ENCODE measurements at places on chromosomes 4 and X. TPM values are rescaled to one million over a fixed set of nuclear protein-coding genes. Genes with fewer than 3 reads are reported as not detected.

DNA sequence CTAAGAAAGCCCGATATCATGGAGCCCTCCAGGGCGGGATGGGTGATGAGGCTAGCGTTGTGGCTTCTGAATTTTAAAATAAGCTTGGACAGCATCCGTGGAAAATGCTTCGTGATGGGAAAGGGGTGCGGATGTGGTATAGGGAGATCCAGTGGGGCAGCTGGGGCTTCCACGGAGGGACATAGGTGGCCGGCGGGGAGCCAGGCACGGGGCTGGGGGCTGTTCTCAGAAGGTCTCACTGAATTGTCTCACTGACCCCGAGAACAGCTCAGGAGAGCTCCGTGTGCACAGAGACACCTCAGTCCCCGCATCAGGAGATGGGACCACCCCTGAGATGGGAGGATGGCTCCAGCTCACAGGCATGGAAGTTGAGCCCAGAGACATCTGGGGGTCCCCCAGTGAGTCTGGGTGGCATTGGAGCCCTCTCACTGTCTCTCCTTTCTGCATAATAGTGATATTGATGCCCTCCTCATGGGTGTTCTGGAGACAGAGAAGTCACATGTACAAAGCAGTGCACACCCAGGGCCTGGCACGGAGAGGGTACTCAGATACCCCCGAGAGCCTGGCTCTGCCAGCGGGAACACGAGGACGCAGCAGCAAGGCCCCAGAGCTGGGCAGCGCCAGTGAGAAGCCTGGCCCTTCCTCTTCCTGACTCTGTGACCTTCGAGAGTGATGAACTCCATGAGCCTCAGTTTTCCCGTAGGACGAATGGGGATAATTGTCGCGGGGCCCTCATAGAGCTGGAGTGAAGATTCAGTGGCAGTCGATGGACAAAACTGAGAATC, 70.6 kb upstream of the PSAPL1 start:
- DNase-seq, result no peak

DNA sequence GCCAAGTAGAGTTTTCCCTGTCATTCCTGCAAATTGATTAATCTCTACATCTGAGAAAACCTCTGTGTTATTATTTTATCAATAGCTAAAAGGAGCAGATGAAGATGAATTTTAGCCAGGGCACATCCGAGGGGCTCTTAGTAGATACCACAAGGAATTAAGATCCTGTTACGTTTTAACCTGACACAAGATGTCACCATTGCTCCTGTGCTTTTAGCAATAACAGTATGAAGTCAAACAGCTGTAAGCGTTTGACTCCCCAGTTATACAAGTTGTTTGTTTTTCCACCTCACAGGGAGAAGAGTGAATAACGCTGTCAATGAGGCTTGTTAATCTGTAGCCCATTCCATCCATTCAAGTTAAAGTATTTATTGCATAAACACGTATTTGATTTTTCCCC, 76.0 kb upstream of the AP1S2 start:
- no peak for DNase-seq

DNA sequence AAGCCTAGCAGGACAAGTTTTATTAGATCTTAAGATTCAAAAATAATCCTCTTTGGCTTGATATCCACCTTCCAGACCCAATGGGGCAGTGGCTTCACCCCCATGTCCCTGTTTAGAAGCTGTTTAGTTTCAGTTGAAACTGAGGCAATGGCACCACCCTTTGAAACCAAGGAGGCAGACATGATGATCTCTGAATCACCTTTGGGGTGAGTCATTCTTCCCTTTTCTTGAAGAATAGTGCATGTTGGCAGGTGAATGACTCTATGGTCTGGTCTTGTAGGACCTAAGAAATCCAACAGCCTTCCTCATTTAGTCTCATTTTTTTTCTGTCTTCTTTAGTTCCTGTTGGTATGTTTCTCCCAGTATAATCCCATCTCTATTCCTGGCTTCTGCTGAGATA, 29.5 kb upstream of the BMP15 start:
- DNase-seq, result no peak

GRCh38 chr4:53307210-53307609, 58.7 kb downstream of the SCFD2 start:
- no peak for DNase-seq

- no peak for DNase-seq
Measured at GRCh38 chr4:95528388-95528948, 20.3 kb downstream of the UNC5C start.

DNA sequence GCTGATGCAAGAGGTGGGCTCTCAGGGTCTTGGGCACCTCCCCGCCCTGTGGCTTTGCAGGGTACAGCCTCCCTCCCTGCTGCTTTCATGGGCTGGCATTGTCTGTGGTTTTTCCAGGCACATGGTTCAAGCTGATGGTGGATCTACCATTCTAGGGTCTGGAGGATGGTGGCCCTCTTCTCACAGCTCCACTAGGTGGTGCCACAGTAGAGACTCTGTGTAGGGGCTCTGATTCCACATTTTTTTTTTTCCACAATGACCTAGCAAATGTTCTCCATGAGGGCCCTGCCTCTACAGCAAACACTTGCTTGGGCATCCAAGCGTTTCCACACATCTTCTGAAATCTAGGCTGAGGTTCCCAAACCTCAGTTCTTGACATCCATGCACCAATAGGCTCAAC, 657.9 kb upstream of the CT83 start:
- DNase-seq, result no peak

DNA sequence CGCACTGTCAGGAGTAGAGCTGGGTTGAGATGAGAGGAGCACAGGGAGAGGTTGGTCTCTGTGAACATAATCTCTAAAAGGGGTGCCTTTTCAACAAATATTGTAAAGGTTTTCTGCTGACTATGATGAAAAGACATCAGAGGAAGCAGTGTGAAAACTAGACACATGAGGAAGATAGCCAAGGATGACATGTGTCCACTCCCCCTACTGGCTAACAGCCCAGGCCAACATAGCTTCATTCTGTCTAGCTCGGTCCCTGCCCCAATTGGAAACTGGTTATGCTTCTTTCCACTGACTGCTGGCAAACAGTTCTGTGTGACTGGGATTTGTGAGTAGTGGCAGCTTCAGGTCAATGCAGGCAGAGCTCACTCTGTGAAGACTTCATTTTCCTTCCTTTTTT, 115.4 kb upstream of the ESX1 start:
- no peak for DNase-seq

- DNase-seq, result no peak
Measured at GRCh38 chr4:171478181-171478580, 335.0 kb upstream of the GALNTL6 start.

DNA sequence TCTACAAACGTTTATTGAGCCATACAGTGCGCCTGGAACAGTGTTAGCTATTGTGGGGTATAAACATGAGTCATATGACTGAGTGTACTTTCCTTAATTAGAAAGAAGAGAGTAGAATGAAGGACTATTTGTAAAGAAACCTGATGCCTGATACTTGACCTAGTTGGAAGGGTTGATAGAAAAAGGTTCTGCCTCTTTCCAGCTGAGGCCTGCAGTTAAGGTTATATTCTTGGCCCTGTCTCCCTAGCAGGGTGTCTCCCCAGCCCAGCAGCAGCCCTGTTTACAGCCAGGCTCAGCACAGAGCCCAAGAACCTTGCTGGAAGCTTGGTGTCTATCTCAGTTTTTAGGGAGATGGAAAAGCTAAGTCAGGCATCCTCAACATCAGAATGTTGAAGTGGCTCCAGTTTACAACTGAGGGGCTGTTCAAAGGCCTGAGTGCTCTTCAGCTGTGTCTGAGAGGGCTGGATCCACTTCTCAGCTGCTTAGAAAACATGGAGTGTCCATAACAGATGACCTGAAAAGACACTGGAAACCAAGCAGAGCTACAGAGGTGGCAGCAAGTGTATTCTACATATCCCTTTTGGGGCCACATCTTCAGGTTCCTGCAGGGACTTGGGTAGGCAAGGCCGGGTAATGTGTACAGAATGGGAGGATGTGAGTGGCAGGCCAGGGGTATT, 21.6 kb downstream of the NYX start:
- no peak for DNase-seq

DNA sequence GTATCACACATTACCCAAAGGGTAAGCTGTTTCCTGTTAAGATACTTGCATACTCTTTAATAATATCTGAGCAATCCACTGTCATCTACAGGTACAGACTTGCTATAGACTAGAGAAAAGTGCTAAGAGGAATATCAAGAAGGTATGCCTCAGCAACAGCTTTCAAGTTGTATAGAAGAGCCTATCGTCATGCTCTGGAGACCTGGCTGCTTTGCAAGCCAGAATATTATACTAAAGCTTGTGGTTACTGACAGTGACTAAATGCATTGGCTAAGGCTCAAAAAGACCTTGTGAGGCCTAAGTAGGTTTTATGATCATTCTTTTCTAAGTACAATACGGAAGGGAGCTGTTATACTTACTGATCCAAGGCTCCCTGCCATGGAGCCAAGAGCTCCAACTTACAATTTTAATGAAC, 11.3 kb downstream of the LAMP2 start:
- no peak for DNase-seq

DNA sequence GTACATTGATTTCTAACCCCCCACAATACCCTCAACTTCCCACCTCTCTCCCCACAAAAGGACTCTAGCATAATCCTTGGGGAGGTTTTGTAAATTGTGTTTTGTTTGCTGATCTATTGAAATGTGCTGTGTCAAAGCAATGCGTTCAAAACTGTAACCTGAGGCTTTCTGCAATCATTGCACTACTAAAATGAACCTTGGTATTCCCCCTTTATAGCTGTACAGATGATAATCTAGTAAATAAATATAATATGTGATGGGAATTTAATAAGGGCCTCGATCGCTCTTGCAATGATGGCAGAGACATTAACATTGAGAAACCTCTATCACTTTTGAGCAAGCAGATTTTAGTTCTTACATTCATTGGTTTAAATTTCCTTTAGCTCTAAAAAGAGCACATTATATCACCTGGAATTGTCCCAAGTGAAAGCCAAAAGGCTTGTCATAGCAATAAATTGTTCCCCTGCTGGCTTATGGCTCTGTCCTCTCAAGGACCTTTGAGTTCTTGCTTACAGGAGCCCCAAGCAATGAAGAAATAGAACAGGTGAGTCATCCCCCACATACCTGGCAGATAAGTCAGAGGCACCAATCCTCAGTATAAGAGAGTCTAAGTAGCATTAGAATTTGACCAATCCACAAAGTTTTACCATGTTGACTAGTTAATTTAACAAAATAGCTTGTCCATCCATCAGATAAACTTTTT, 18.4 kb upstream of the ACE2 start:
- DNase-seq, result peak; percentile 4

DNA sequence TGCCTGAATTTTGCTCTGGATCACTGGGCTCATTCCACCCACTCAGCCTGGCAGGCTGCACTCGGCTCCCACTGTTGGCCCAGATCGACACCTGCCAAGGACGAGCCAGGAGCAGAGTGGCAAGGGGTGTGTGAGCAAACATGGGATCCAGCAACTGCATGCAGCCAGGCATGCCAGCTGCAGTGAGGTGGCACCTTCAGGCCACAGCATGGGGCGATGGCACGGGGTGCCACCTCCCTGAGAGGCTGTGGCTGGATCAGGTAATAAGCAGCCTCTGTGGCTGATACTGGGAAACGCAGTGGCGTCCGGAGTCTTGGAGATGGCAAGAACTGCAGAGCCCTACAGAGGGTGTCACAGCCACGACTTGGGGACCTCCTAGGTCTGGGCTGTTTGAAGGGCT, 244.5 kb upstream of the FSTL5 start:
- no peak for DNase-seq

GRCh38 chr4:32180086-32180485, 1459.9 kb downstream of the PCDH7 start:
- no peak for DNase-seq

DNA sequence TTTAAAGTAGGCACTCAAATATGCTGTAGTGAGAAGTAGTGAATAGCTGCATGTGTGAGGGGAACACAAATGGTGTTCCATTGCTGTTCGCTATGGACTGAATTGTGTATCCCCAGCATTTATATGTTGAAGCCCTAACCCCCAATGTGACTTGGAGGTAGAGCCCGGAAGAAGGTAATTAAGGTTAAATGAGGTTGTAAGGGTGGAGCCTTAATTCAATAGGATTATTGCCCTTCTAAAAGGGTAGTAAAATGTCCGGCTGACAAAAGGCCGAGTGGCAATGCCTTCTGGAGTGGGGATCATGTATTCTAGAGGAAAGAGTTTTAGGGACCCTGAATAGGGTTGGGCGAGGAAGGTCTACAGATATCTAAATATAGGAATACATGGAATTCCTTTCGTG, 168.9 kb upstream of the NUDT10 start:
- DNase-seq, result no peak

DNA sequence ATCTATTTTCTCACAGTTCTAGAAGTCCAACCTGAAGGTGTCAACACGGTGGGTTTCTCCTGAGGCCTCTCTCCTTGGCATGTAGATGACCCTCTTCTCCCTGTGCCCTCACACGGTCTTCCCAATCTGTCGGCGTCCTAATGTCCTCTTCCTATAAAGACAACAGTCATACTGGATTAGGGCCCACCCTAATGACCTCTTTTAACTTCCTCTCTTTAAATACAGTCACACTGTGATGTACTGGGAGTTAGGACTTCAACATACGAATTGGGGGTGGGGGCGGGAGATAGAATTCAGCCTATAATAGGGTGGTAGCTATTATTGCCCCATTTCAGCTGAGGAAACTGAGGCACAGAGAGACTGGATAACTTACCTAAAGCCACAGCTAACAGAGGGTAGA, 70.2 kb downstream of the SMIM20 start:
- DNase-seq, result no peak

DNA sequence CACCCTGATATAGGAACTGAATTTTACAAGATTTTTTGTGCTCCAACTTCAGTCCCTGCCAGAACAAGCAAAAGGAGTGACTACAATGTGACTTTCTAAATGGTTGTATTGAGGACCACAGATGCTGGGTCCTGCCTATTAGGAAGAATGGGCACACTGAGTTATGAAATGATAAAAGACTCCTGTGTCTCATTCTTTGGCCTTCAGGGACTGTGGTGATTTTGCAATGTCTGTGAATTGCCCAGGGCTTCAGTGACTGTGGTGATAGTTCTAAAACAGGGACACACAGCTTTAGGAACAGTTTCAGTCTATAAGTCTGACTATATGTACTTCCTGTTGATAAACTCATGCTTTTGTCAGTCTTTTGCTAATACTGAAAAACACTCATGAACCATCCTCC, 210.2 kb downstream of the DMD start:
- DNase-seq, result no peak

GRCh38 chr4:70818921-70819320, 20.8 kb downstream of the GRSF1 start:
- no peak for DNase-seq

GRCh38 chr4:189845145-189845846, 95.4 kb upstream of the FRG1 start:
- no peak for DNase-seq

- DNase-seq, result no peak
Measured at GRCh38 chrX:72102126-72102525, 29.6 kb downstream of the RTL5 start.

STPG2 gene
- not detected for total RNA-seq

FGF13 gene
- 55.3 TPM for total RNA-seq

GPC4 gene
- not detected for total RNA-seq

GATA1 gene
- not detected for total RNA-seq

TACR3 gene
- total RNA-seq, result not detected

SCRG1 gene
- not detected for total RNA-seq

ERCC6L gene
- 7.1 TPM for total RNA-seq

GPR119 gene
- not detected for total RNA-seq

KCND1 gene
- 0.72 TPM for total RNA-seq

ESX1 gene
- not detected for total RNA-seq

All from NCI-H460 (cell line).